ENCODE measurements at places on chromosomes 16 and 17. TPM values are rescaled to one million over a fixed set of nuclear protein-coding genes. Genes with fewer than 3 reads are reported as not detected.

- H3K27me3 ChIP-seq = peaks cover 36% of the 10 kb centered on the region
- no peak for DNase-seq
- no peaks in the 10 kb centered on the region for H3K36me3 ChIP-seq
Observed at GRCh38 chr16:50899951-50900350, 158.1 kb downstream of the CYLD start.

GRCh38 chr16:80463326-80463725 lies 77.5 kb upstream of the DYNLRB2 start:
- H3K27ac ChIP-seq = no peak overlapping the region
- H3K4me3 ChIP-seq = no peak overlapping the region
- H3K4me1 ChIP-seq = no peaks in the 10 kb centered on the region
- H3K27me3 ChIP-seq = peaks cover 66% of the 10 kb centered on the region

DNA sequence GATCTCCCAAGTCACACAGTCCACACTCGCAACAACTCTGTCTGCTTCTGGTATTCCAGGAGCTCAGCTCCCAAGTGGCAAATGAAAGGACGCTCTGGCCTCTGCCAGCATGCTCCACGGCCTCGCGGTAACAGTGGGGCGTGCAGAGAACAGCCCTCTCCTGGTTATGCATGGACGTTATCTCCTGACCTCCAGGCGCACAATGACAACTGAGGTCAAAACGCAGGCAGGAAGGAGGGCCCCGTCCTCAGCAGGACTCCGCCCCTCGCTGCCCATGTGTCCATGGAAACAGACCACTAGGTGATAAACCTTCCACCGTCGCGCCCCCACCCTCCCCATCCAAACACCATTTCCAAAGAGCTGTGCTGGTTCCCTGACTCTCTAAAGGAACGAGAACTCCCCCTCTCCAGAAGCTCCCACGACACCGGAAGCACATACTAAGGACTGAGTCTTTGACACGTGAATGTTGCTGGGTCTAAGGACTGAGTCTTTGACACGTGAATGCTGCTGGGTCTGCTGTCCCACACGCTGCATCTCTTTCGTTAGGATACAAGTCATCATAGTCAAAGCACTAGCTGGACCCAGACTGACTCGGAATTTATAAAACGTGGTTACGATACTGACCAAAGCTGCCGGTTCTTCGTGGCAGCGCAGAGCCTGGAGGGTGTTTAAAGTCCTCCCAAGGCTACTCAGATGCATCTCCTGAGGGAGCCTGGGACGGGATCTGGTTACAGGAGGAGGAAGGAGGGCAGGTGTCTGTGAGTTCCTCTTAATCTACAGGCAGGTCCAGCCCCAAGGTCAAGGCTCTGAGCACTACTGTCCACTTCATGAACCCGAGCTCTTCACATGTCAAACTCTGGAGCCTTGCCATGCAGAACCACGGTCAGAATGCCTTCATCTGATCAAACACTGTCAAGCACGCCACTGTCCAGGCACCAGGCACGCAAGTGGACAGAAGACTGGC lies 43.9 kb downstream of the KLHDC4 start:
- H3K4me3 ChIP-seq = no peak overlapping the region
- DNase-seq = no peak
- H3K36me3 ChIP-seq = peaks cover 49% of the 10 kb centered on the region

GRCh38 chr17:37261286-37261685 lies 114.5 kb upstream of the C17orf78 start:
- no peaks in the 10 kb centered on the region for H3K27me3 ChIP-seq
- H3K27ac ChIP-seq = no peak overlapping the region
- no peak overlapping the region for H3K4me3 ChIP-seq
- no peak for DNase-seq
- no peaks in the 10 kb centered on the region for H3K4me1 ChIP-seq

- no peak overlapping the region for H3K4me3 ChIP-seq
- no peak overlapping the region for H3K27ac ChIP-seq
- H3K4me1 ChIP-seq = peaks cover 6% of the 10 kb centered on the region
- no peak for DNase-seq
- no peaks in the 10 kb centered on the region for H3K36me3 ChIP-seq
- peaks cover 5% of the 10 kb centered on the region for H3K27me3 ChIP-seq
Observed at GRCh38 chr16:67202956-67203493, 4.1 kb downstream of the ELMO3 start.

DNA sequence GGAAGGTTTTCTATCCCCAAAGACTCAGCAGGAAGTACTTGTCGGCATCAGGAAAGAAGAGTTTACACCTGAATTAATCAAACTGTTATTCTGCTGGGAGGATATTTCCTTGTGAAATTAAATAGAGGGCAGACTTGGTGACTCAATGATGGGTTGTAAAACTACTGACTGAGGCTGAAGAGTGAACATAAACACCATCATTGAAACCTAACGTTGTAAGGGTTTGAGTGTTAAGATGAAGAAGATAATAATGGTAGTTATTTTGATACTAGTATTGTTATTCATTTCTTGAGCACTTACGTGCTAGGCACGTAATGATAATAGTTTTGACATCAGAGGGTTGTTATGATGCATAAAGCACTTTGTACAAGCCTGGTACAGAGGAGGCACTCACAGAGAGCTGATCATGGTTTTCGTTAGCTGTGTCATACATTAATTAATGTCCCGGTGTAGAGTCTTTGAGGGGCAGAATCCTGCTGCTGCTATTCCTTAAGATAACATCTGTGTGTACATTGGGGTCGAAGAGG lies 64.2 kb upstream of the CACNG3 start:
- H3K36me3 ChIP-seq = no peaks in the 10 kb centered on the region
- no peak for DNase-seq
- peaks cover 39% of the 10 kb centered on the region for H3K27me3 ChIP-seq
- no peak overlapping the region for H3K4me3 ChIP-seq
- no peak overlapping the region for H3K27ac ChIP-seq
- peaks cover 5% of the 10 kb centered on the region for H3K4me1 ChIP-seq

- no peak for DNase-seq
- peaks cover 24% of the 10 kb centered on the region for H3K36me3 ChIP-seq
- no peaks in the 10 kb centered on the region for H3K27me3 ChIP-seq
- peak overlapping the region; percentile 4 for H3K4me3 ChIP-seq
Observed at GRCh38 chr17:76561332-76561731, 21.5 kb downstream of the PRCD start.

- H3K27ac ChIP-seq = no peak overlapping the region
Observed at GRCh38 chr16:23801378-23801777, 34.4 kb upstream of the PRKCB start.

DNA sequence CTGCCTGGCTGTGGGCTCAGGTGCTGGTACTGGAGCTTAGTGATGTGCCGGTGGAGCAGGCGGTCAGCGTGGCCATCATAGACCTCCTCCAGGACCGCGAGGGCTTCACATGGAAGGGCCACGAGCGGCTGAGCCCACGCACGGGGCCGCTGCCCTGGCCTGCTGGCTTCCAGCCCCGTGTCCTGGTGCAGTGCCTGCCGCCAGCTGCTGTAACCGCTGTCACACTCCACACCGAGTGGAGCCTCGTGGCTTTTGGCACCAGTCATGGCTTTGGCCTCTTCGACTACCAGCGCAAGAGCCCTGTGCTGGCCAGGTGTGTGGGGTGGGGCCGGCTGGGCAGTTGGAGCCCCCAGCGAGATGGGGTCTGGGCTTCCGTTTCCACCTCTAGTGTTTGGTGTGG lies 12.0 kb downstream of the LLGL1 start:
- H3K36me3 ChIP-seq = peaks cover 27% of the 10 kb centered on the region
- no peak overlapping the region for H3K27ac ChIP-seq
- no peaks in the 10 kb centered on the region for H3K4me1 ChIP-seq
- no peak for DNase-seq
- H3K4me3 ChIP-seq = no peak overlapping the region
- H3K27me3 ChIP-seq = no peaks in the 10 kb centered on the region

GRCh38 chr17:38559880-38560230 lies 45.9 kb downstream of the SRCIN1 start:
- DNase-seq = no peak
- no peak overlapping the region for H3K27ac ChIP-seq
- H3K4me3 ChIP-seq = no peak overlapping the region
- H3K27me3 ChIP-seq = peaks cover 60% of the 10 kb centered on the region

TPSD1 gene
- not detected for total RNA-seq

Measured in mesothelial cell of epicardium (in vitro differentiated cells).